Mesothelial cell of epicardium (in vitro differentiated cells): ENCODE measurements at places on chromosomes 4 and X. TPM values are rescaled to one million over a fixed set of nuclear protein-coding genes. Genes with fewer than 3 reads are reported as not detected.

- DNase-seq, result no peak
Measured at GRCh38 chr4:150061086-150061776, 17.0 kb upstream of the DCLK2 start.

DNA sequence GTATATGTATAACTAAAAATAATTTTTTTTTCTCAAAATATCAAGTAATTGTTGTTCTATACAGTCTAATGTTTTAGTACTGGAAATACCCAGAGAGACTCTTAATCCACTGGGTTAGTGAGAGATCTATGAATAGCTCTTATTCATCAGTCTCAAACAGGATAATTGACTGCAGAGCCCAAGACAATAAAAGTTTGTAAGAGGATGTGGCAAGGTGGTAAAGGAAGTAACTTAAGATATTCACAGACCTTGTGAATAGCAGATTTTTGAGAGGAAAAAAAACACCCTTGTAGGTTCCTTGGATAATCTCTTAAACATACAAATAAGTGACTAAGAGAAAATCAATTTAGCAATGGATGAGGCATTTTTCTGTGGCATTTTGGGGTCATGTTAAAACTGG is 210.9 kb upstream of the FAM241A start:
- DNase-seq, result no peak

The SUPT20HL1 gene
- total RNA-seq, result not detected in 3 replicates

DNA sequence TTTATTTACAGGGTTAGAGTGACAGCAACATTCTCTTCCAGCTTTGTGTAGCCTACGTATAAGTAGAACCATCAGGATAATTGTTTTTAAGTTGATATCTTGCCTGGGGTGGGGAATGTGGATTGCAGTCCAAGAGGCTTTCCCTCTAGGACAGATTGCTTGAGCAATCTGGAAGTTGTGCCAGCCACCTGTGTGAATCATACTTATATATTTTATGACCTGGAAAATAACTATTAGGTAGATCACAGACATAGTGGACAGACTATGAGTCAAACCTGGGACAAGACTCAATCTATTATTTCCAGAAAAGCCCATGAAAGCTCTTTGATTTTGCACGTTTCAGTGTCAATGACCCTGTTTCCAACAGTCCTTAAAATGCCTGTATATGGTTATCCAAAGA is 98.9 kb downstream of the TLL1 start:
- DNase-seq, result no peak

The AKAP4 gene
- not detected in 3 replicates for total RNA-seq

The RPA4 gene
- 0.87 to 1.6 TPM (median 1.2 TPM) in 3 replicates for total RNA-seq

DNA sequence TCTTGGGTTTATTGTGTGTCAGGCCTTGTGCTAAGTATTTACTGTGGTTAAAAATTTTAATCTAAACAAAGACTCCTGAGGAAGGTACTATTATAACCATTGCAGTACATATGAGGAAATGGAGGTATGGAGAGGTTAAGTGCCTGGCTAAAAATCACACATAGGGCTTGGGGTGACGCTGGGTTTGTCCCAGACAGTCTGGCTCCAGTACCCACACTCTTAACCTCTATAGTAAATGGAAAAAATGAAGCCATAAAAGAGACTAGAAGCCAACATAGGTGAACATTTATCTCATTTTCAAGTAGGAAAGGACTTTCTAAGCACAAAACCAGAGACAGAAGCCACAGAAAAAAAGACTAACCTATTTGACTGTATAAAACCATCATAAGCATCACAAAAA is 1.9 kb downstream of the FOXP3 start:
- DNase-seq, result no peak

The OTOP1 gene
- not detected in 3 replicates for total RNA-seq

GRCh38 chr4:54550395-54551171 is 107.2 kb upstream of the KIT start:
- DNase-seq, result no peak

DNA sequence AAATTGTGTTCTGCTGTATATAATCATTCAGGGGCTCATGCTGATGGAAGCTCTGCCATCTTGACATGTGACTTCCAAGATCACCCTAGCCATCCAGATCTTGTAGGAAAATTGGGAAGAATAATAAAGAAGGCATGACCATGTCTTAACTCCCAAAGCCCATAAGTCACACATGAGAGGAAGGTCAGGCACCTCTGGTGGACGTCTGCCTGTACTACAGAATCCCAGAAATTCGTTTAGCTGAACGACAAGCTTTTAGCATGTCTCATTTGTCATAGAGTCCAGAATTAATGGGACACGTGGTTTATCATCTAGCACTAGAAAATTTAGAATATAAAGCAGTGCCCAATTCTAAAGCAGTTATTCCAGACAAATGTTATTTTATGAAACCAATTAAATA is 212.7 kb downstream of the CENPC start:
- DNase-seq, result no peak

- DNase-seq, result no peak
Measured at GRCh38 chr4:140134746-140135425, 19.1 kb downstream of the MAML3 start.

The SPARCL1 gene
- total RNA-seq, result 6.3 to 6.7 TPM (median 6.6 TPM) in 3 replicates

DNA sequence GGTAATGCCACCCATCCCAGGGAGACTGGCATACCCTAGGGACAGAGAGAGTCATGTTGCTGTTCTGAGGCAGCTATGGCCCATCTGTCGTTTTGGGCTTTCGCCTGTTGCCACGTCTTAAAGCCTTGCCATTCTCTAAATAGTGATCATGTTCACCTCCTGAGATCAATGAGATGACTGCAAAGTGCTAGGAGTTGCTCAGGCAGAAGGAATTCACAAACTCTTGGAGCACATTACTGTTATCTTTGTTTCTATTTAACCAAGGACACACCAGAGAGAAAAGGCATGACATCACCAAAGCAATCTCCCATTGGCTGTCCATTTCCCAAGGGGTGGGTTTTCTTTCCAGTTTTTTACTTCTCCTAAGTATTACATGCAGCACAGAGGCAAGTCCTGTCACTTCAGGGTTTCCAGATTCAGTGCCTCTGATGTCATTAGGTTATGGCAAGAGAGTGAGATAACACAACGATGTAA is 37.1 kb upstream of the SETD7 start:
- no peak for DNase-seq

GRCh38 chrX:150508451-150509367 is 59.7 kb upstream of the MTM1 start:
- no peak for DNase-seq

- no peak for DNase-seq
Measured at GRCh38 chr4:48262484-48262883, 7.2 kb downstream of the TEC start.

- DNase-seq, result no peak
Measured at GRCh38 chr4:189377569-189377968, 563.1 kb upstream of the FRG1 start.

DNA sequence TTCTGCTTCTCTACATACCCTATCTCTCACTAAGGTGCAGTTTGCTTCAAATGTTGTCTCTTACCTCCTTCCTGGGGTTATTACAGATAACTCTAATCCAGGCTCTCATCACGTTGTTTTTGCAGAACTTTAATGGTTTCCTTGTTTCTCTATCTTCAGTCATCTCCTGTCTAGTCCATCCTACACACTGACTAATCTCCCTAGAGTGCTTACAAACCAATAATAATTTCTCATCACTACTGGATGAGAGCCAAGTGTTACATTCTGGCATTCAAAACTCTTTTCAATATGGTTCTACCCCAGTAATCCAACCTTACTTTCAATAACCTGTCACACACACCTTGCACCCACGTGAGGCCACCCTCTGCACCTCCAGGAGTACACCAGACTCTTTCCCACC is 86.1 kb downstream of the SYNPO2 start:
- no peak for DNase-seq

DNA sequence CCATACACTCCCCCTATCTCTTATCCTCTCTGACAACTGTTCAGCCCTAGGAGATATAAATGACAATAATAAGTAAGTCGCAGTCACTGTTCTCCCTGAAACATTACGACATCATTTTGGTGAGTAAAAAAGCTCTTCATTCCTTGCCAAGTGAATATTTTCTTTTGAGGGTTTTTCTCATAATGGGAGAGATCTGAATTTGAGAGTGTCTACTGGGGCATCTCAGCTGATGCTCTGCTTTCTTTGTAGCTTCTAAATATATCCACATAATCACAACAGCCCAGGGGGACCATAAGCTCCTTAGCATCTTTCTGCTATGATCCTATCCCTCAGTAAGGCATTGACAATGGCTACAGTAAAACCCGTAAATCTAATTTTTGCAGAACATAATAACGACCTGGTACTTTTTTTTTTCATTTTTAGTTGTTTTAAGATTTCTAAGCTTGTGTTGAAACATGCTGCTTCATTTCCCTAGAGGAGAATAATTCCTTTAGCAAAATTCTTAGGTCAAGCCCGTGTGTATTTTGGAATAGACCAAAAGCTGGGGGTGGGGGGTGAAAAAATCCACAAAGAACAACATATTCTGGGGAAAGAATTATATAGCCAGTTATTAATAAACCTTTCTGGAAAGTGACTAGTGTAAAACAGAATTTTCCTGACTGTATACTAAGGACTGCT is 78.1 kb upstream of the GPM6B start:
- DNase-seq, result no peak

The GIMD1 gene
- not detected in 3 replicates for total RNA-seq

DNA sequence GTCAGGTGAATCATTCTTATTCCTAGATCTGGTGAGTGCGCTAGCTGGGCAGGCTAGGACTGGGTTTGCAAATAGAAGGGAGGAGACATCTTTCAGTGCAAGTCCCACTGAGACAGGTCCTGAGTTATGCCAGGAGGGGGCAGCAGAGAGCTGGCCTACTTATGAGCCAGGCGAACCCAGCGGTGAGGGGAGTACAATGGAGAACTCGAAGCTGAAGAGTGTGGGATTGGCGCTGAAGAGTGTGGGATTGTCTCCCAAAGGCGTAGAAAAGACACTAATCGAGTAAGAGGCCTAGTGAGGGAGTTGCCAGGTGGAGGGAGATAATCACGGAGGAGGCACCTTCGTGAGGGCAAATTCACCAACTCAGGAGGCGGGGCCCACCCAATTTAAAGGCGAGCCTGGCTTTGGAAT is 91.7 kb upstream of the CXorf66 start:
- DNase-seq, result peak; percentile 72

GRCh38 chr4:10684631-10685030 is at the start of gene CLNK:
TSS of gene CLNK (minus strand) at chr4:10684768. CDS start at chr4:10667869, 16,899 bp downstream.
- no peak for DNase-seq

GRCh38 chrX:6917666-6918065 is 229.8 kb upstream of the STS start:
- DNase-seq, result no peak

- DNase-seq, result no peak
Measured at GRCh38 chrX:116318672-116319071, 117.7 kb upstream of the SLC6A14 start.

DNA sequence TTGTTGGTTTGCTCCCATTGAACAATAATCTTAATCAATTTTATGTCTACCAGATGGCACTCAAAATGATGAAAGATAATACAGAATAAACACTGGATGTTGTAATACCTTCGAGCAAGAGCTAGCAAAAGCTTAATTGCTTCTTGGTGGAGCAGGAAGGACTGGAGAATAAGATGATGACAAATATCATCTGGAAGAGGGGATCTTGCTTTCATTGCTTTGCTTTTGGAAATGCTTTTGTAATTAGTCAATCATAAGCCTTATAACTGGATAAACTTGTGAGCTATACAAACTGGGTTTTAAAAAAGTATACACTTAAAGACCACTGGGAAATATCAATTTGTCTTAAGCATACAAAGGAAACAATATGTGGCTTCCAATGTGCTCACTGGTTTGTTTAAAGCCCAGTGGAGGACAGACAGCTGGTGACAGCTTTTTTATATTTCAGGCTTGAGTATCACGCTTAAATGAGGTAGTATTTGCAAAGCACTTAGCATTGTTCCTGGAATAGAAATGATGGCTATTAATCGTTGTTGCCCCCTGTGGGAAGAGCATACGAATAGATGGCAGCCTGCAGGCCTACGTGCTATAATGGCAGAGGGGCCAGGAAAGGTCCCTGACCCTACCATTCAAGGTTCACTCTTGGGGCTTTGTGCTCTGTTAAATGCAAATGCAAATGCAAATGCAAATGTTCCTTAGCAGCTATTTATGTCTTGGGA is 61.2 kb downstream of the TMEM150C start:
- no peak for DNase-seq

DNA sequence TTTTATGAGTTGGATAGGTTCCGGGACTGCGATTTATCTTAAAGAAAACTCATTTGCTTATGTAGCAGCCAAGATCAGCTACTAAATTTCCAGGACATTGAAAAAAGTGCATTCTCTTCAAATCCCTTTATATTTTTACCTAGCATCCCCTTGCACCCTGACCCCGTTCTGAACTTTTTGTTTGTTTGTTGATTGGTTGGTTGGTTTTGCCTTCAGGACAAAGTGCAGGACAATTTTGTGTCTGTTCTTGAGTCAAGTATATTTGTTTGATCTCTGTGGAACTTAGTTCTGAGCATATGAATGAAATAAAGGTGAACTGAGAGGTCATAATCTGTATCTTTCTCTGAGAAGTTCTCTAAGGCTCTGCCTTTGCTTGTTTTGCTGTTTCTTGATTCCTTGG is 12.8 kb upstream of the TAPT1 start:
- no peak for DNase-seq

The CT47C1 gene
- not detected in 3 replicates for total RNA-seq

GRCh38 chr4:1746919-1747602 is 25.7 kb downstream of the TACC3 start:
- no peak for DNase-seq

The ZXDB gene
- total RNA-seq, result 9.0 to 9.7 TPM (median 9.4 TPM) in 3 replicates

DNA sequence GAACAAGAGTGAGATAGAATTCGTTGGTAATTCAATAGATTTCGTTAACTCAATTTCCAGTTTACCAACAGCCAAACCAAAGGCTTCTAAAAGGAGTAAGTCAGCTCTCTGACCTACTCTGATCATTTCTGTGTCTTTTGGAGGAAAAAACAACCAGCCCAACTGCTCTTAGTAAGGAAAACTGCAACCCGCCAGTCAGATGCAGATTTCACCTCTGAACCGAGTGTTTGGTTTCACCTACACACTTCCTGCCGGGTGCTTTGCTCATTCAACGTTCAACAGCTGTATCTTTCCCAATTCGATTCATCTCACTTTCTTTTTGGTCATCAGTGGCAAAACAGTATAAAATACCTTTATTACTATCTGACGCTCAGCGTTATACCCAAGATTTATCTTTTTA is 24.5 kb downstream of the TMSB4X start:
- DNase-seq, result no peak
